ENCODE measurements at places on chromosomes 16 and 17.

GRCh38 chr17:10316801-10317542, 55.8 kb downstream of the MYH13 start:
- DNase-seq = no peak

DNA sequence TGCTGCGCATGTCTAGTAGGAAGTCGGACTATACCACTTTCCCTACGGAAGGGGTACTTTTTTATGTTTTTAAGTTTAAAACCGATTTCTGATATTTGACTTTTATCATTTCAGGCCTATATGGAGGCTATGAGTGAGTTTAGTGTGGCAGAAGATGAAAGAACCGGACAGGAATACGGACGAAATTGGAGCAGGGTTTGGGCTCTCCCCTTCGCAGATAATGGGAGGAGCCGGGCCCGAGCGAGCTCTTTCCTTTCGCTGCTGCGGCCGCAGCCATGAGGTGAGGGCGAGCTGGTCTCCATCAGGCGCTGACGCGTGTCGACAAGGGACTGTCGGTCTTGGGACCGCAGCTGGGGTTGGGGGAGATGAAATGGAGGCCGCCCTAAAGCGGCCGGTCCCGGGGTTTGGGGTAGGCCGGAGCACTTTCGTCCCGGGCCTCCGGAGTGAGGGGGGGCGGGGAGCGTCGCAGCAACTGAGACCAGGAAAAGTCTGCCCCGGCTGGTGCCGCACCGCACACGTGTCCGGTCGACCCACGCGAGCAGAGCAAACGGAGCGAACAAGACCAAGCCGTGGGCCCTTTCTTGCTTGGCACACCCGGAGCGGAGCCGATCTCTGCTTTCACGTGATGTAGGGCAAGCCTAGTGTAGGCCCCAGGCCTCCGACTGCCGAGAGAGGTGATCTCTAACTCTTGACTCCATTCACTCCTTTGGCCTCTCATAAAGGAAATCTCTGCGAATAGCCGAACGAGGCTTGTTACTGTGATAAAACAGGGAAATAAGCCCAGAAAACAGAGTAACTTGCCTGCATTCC, at the start of gene RPL19:
TSS of gene RPL19 (plus strand) at position 214 of the 810 bp plus-strand sequence. CDS start at position 276, 62 bp downstream.
- peak; percentile 63 for DNase-seq

DNA sequence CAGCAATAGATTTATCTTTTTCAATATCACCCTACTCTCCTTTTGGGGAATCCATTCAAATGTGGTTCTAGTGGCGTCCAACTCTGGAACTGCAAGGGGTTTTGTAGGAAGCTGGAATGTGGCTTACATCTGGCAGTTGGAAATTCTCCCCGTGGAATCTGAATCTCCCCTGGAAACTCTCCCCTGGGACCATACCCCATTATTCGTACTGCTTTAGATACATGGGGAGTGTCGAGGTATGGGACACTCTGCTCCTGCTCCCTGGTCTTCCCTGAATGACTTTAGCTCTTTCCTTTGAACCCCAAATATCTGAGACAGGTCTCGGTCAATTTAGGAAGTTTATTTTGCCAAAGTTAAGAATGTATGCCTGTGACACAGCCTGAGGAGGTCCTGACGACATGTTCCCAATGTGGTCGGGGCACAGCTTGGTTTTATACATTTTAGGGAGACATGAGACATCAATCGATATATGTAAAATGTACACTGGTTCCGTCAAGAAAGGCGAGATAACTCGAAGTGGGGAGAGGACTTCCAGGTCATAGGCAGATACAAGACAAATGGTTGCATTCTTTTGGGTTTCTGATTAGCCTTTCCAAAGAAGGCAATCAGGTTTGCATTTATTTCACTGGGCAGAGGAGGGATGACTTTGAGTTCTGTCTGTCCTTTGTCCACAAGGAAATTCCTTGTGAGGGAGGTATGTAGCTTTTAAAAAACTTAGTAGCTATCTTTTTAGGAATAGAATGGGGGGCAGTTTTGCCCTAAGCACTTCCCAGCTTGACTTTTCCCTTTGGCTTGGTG, 89.1 kb upstream of the CORO6 start:
- DNase-seq = no peak

DNA sequence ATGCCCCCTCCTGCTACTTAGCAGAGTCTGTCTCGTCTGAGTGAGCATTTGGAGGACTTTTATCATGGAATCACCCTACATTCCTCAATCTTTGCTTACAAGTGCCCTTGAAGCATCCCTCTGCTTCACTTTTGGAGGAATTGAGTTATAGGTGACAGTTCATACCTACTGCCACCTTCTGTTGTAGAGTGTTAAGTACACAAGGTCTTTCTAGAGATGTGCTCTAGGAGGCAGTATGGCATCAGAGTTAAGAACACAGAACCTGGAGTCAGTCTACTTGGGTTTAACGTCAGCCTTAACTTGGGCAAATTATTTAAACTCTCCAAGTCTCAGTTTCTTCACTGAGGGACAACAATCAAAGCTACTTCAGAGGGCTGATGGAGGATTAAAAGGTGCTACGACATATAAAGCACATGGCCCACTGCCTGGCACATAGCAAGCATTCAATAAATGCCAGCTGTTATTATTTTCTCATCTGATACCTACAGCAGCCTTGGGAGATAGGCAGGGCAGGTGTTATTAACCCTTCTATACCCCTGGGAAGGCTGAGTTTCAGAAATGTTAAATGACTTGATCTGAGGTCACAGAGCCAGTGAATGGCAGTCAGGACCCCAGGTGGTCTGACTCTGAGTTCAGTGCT, 62.2 kb downstream of the UTP18 start:
- no peak for DNase-seq

GRCh38 chr17:82860606-82861392, 21.0 kb upstream of the ZNF750 start:
- DNase-seq = no peak

- DNase-seq = no peak
Measured at GRCh38 chr17:1714980-1715802, 5.0 kb upstream of the TLCD2 start.

DNA sequence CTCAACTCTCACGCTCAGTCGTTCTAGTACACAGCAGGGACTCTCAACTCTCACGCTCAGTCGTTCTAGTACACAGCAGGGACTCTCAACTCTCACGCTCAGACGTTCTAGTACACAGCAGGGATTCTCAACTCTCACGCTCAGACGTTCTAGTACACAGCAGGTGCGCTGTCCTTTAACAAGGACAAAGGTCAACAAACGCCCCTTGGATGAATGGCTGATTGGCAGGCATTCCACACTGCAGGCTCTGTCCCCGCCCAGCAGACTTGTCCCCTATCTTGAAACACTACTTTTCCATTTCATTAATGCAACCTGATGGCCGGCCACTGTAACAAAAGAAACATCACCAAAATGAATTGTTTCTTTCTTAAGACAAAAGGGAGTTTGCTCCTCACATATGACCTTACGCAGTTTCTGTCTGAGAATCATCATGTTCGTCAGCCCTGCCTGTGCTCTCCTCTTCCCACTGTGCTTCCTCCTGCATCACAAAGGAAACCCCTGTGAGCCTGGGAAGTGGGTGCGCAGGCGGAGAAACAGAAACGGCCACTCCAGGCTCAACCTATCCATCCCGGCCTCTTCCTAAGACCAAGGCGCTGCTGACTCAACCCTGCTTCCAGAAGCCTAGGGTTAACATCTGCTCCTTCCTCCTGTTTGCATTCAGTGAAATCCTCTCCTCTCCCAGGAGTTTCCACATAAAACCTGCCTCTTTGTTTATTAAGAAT, 59.8 kb downstream of the ANKRD11 start:
- no peak for DNase-seq

DNA sequence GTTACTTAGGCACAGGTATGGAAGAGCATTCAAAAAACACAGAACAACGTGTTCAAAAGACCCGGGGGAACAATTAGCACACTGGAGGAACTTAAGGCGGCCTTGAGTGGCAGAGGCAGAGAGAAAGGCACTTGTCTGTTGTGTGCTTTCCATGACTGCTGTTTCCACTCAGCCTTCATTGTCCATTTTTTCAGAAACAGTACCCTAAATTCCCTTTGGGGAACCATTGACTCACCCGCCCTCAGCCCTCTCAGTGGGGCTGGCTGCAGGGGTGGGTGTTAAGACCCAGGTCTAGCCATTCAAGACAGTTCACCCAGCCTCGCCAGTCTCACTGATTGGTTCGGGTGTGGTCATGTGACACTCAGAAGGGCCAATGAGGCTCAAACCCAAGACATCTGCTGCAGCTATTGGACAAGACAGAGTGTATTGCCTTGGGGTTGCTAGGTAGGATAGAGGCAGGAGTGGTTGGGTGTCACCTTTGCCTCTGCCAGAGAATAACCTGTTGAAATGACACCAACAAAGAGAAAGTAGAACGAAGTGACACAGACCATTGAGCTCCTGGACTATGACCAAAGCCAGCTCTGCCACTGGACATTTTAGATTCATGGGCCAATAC, 19.6 kb upstream of the CEP20 start:
- no peak for DNase-seq

GRCh38 chr16:88771294-88771772, 13.7 kb downstream of the PIEZO1 start:
- no peak for DNase-seq

GRCh38 chr17:78789663-78790181, 7.6 kb upstream of the CYTH1 start:
- DNase-seq = peak; percentile 62

DNA sequence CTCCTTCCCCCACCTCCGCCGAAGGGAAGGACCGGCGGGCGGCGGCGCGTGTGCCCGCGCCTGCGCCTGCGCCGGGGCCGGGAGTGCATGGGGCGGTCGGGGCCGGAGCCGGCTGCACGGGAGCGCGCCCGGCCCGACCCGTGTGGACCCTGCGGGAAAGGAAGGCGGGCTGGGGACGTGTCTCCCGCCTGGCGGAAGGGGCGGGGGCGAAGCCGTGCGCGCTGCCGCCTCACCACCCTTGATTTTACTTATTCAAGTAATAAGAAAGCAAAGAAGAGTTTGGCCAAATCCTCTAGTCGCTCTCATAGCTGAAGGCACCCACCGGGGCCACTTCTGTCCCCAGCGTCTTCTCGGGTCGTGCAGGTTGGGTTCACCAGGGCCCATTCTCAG, 596 bp upstream of the PFN1 start:
- DNase-seq = peak; percentile 84

- no peak for DNase-seq
Measured at GRCh38 chr17:68327823-68328557, 36.7 kb downstream of the ARSG start.

GRCh38 chr16:70644763-70645597, 1.4 kb upstream of the IL34 start:
- no peak for DNase-seq

DNA sequence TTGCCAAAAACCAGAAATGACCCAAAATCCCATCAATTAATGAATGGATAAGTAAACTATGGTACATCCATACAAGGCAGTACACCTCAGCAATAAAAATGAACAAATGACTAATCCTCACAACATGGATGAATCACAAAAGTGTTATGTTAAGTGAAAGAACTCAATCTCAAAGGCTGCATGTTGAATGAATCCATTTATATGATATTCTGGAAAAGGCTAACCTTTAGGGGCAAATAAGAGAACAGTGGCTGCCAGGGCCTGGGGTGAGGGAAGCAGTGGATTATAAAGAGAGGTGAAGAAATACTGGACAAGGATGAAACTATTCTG, 46.1 kb upstream of the MSI2 start:
- no peak for DNase-seq

DNA sequence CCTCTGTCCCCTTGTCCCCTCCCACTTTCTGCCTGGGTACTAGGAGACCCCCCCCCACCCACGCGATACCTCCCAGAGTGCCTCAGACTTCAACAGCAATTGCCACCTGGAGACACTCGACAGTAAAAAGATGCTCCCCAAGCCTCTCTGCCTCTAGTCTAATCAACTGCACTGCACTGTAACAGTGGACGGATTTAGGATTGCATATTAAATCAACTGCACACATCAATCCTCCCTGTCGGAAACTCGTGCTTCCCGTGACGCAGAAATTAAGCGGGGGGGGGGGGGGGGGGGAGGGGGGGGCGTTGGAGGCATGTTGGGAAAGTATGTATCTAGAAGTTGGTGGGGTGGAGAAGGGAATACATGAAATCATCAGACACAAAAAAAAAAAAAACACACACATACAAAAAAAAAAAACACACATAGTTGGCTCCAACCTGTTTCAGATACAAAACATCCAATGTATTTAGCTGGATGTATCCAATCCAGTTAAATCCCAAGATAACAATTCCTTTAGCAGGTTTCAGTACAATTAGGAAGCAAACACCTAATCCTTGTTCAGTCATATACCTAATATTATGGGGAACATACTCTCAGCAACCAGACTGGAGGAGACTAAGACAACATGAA, 29.7 kb downstream of the FAM222B start:
- no peak for DNase-seq

- DNase-seq = no peak
Measured at GRCh38 chr16:64919929-64920607, 201.8 kb downstream of the CDH11 start.

GRCh38 chr17:66826856-66827255, 8.1 kb upstream of the CACNG5 start:
- DNase-seq = no peak

- no peak for DNase-seq
Measured at GRCh38 chr16:88977812-88978607, 1.0 kb upstream of the CBFA2T3 start.

GRCh38 chr16:38941-39892, 14.2 kb downstream of the POLR3K start:
- DNase-seq = no peak

DNA sequence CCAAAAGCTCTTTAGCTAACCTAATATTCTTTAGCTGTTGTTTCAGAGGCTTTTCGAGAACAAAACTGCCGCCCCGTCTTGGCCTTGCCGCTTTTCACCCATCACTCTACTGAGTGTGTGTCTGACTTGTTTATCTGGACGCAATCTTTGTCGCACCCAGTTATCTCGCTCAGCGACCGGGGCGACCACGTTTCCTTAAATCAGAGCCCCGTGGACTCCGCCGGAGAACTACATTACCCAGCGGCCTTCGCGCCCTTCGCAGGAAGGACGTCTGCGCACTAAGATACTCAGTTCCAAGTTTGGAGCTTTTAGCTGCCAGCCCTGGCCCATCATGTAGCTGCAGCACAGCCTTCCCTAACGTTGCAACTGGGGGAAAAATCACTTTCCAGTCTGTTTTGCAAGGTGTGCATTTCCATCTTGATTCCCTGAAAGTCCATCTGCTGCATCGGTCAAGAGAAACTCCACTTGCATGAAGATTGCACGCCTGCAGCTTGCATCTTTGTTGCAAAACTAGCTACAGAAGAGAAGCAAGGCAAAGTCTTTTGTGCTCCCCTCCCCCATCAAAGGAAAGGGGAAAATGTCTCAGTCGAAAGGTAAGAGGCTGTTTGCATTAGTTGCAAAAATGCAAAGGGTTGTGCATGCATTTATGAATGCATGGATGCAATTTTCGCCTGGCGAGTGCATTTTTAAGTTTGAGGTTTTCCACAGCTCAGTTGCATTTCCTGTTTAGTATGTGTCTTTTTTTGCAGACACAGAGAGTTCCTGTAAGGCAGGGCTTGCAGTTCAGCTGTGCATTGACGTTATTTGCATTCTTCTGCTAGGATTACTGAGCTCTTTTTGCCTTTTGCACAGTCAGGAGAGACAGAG, at the start of gene MAP2K6:
TSS of gene MAP2K6 (plus strand) at position 290 of the 867 bp plus-strand sequence. CDS start at position 578, 288 bp downstream.
- peak; percentile 45 for DNase-seq

- DNase-seq = no peak
Measured at GRCh38 chr17:79870540-79870939, 31.3 kb upstream of the CBX4 start.
